GM06990 (cell line): ENCODE measurements at places on chromosomes 2 and 18.
A peak's percentile ranks its signal among the peaks of the same experiment; 100 is the strongest.

- DNase-seq: no peak
Observed at GRCh38 chr2:8266563-8266962, 415.3 kb upstream of the ID2 start.

- DNase-seq: no peak
Observed at GRCh38 chr2:207434899-207435465, 94.8 kb upstream of the CREB1 start.

- no peak for DNase-seq
Observed at GRCh38 chr2:113996671-113997594, 107.0 kb downstream of the ACTR3 start.

DNA sequence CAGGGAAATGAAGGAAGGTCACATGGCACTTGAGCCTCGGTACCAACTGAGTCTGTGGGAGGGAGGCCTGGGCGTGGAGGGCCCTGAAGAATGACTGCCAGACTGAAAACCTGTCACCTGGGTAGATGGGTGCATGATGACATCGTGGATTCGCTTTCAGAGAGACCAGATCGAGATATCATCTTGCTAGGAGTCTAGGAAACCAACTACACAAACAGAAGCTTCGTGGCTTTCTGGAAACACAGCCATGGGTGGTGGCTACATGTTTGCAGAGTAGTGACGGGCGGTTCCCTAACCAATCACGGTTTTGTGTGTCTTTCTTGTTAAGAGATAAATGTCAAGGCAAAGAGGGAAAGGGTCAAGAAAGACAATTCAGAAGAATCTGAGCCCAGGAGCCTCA is 155.0 kb downstream of the EIPR1 start:
- DNase-seq: peak; percentile 42

DNA sequence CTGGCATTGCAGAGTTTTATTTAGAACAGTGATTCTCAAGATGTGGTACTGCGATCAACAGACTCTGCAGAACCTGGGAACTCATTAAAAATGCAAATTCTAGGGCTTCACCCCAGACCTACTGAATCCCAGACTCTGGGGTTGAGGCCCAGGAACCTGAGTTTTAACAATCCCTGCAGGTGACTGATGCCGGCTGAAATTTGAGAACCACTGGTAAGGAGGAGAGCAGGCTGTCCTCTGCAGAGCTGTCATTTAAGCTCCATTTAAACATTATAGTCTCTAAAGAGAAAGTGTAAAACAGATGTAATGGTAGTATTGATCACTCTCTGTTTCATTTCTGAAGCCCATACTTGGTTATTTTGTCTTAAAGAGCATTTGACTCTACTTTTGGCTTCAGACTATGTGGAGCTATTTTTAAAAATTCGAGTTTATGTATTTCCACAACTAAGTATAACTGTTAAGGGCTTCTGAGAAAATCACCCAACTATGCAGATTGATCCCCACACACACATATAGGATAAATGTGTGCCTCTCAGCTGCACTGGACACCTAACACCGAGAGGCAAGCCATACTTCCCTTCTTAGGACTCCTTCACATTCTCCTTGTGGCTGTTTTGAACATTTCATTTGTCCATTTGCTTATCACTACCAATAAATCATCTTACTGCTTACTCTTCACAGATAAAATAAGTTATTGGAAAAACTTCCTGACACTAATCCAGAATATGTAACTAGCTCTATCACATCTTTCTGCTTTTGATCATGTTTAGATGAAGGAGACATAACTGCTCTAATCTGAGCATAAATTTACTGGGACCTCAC is 487.5 kb downstream of the DLGAP1 start:
- DNase-seq: no peak

GRCh38 chr2:130351711-130352110 is 4.1 kb upstream of the PTPN18 start:
- no peak for DNase-seq

GRCh38 chr2:169069341-169069740 is at the start of gene DHRS9:
Gene DHRS9, plus strand, starts transcription at chr2:169069563. Its CDS starts 12,019 bp downstream, at chr2:169081582.
- no peak for DNase-seq

DNA sequence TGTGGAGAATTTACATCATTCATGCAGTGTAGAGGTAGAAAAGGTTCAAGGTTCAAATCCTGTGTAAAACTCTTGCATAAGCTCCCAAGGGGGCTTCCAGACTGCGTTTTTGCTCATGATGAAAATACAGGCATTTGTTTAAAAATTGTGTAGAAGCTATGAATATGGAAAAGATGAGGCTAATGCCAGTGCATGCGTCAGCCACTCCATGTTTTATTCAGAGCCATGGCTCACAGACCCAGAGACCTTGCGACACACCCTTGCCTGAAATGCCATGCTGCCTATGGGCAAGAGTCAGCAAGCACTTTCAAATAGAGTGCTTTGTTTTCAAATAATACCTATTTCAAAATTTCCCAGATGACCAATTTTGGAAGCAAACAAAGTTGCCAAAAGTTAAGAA is 262.3 kb downstream of the TRIB2 start:
- no peak for DNase-seq

GRCh38 chr2:200042102-200042735 is 86.8 kb downstream of the MAIP1 start:
- DNase-seq: no peak

GRCh38 chr2:201820383-201821007 is 14.2 kb downstream of the CDK15 start:
- DNase-seq: no peak

- no peak for DNase-seq
Observed at GRCh38 chr2:151358166-151358970, 976 bp downstream of the TNFAIP6 start.

DNA sequence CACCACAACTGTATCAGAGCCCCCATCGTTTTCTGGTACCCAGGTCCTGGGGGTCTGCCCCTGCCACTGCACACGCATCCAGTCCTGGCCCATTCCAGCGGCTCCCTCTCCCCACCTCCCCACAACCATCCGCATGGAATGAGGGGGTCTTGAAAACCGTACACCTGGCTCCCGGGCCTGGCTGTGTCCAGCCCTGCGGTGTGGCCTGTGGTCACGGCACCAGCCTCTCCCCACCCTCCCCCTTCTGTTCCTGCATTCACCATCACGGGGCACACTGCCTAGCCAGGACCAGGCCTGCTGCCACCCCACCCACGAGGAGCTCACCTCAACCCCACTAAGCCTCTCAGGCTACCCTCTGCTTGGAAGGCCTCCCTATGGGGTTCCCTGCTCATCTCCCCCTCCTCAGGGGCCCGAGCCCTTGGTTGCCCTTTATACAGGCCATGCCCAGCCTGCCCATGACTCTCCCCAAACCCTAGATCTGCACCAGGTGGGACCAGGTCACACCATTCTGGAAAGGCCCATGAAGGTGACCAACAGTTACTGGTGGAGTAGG is 11.4 kb downstream of the GPR35 start:
- DNase-seq: no peak

DNA sequence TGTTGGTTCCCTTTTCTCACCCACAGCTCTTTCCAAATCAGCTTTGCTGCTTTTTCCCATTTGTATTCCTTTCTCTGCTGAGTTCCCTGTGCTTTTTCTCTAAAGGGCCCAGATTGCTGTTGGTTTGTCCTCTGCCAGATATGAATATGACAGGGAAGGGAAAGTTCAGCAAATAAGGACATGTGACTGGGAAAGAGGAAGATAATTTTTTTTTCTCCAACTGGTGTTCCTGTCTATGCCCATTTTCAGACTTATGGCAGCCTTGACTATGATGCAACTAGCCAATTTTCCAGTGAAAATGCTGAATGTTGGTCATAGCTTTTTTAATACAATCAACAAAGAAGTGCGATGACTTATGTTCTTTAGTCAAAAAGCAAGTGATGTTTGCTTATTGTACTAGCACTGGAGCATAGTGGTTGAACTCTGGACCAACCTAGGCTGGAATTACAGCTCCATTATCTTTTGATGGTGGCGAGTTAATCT is 7.7 kb downstream of the MDH1 start:
- DNase-seq: no peak

DNA sequence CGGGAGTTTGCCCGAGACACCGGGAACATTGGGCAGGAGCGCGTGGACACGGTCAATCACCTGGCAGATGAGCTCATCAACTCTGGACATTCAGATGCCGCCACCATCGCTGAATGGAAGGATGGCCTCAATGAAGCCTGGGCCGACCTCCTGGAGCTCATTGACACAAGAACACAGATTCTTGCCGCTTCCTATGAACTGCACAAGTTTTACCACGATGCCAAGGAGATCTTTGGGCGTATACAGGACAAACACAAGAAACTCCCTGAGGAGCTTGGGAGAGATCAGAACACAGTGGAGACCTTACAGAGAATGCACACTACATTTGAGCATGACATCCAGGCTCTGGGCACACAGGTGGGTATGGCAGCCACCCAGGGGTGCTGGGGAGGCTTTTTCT is 73.8 kb upstream of the EML6 start:
- DNase-seq: no peak

DNA sequence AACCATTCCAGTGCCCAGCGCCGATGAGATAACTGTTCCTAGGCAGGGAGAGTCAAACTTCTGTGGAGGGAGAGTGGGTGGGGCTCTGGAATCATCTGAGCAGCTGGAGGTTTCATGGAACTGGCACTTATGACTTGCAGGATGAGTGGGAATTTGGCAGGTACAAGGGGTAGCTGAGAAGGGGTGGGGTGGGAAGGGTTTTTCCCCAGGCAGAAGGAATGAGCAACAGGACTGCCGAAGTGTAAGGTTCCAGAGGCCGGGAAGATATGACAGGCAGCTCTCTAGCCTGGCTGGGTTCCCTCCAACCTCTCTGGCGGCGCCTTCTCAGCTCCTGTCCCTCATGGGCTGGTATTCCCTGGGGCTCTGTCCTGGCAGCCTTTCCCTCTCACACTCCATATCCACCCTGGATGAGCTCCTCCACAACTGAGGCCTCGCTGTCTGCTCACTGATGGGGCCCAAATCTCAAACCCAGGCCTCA is 2.5 kb upstream of the TET3 start:
- no peak for DNase-seq

- DNase-seq: no peak
Observed at GRCh38 chr18:45243340-45244110, 371.8 kb upstream of the SLC14A2 start.

- DNase-seq: no peak
Observed at GRCh38 chr2:217482056-217482710, 520.6 kb downstream of the TNS1 start.

GRCh38 chr2:18918280-18918679 is 328.9 kb upstream of the NT5C1B start:
- no peak for DNase-seq

DNA sequence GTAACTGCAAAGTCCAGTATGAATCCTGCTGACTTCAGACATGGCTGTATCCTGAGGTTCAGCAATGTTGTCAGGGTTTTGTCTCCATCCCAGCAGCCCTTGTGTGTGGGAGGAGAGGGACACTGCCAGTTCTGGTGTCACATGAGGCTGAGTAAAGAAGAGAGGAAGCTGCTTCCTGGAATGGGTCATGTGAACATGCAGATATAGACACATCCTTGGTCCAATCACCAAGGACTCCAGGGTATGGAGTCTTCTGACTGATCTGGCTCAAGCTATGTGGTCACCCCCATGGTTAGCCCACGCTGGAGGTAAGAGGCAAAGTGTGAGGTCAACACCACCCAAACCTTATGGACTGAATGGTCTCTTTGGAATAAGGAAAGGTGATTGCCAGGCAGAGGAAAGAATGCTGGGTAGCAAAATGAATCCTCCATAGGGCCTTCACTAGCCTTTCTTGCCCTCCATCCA is 134.4 kb upstream of the SLC1A4 start:
- no peak for DNase-seq

GRCh38 chr2:86140969-86141392 is 34.9 kb downstream of the PTCD3 start:
- no peak for DNase-seq

DNA sequence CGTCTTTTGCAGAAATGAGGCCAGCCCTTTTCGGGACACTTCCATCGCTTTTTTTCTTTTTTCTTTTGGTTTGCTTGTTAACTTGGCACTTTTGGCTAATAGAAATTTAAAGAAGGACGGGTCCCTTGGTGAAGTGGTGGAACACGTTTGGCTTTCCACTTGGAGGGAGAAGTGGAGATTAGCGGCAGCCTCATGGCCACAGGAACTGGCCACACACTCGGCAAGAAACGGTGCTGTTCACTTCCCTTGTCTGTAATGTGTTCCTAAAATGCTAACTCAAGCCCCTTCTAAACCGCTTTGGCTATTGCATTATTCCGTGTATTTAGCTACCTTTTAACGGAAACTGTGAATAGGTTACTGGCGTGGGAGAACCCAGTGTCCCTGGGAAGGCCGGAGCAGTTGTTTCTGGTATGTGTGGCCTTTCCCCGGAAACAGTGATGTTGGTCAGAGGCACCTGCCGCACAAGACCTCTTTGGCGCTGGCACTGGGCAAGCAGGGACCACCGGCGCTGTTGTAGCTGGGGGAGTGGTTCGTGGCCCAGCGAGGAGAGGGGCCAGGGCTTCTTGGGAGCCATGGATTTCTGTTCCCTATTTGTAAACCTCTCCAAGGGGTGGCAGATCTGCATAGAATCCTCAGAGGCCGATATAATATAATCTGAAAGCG is 981 bp downstream of the RAMP1 start:
- DNase-seq: no peak

- DNase-seq: peak; percentile 74
Observed at GRCh38 chr2:231483398-231484329, 19.4 kb upstream of the NCL start.

DNA sequence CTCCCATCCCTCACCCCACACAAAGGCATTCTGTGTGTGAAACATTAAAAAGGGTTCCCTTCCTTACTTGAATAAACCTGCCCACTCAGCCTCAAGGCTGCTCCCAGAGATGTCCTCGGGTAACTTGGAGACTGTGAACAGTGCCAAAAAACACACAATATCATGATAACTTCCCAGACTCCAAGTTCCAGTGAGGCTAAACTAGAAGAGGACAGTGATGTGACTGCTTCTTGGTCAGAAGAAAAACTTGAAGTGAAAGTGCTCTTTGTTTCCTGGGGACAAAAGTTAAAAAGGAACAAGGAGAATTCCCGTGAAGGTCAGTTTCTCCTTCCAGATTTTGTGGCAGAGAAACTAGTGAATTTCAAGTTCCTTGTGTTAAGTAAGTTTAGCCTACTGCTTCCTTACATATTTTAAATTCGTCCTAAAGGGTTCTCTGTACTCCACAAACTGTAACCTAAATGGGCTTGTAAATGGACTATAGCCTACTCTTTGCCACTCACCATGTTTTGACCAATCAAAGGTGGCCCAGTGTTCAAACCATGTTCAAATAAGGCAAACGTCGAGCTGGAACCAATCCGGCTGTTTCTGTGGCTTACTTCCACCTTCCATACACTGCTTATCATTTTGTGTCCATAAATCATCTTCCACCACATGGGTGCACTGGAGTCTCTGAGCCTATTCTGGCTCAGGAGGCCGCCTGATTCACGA is 20.4 kb downstream of the TPRKB start:
- DNase-seq: no peak

GRCh38 chr2:230787101-230787500 is 74.5 kb downstream of the CAB39 start:
- DNase-seq: no peak

DNA sequence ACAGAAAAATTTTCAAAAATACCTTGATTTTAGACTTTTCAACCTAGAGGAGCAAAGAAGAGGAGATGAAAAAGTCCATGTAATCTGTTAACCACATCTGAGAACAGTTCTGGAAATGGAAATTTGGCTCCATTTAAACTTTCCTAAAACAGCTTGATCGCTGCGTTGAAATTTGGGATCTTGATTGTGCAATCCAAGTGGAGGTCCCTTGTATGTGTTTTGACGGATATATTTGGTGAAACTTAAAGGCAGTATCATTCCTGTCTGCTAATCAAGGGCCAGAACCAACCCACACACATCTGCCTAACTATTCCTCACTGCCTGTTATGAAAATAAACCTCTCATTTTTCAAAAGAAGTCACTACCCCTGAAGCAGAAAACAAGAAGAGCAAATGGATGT is 46.6 kb downstream of the SPATS2L start:
- no peak for DNase-seq
